HS-5 (cell line): ENCODE measurements at places on chromosomes 1 and 21.
A peak's percentile ranks its signal among the peaks of the same experiment; 100 is the strongest.

GRCh38 chr1:5980314-5981008 is 11.8 kb downstream of the NPHP4 start:
- no peak for DNase-seq

- no peak for DNase-seq
Observed at GRCh38 chr1:43879996-43880395, 53.6 kb upstream of the ARTN start.

- no peak for DNase-seq
Observed at GRCh38 chr1:110207831-110208230, 2.3 kb upstream of the KCNC4 start.

- DNase-seq = no peak
Observed at GRCh38 chr1:241440904-241441303, 78.7 kb downstream of the FH start.

- no peak for DNase-seq
Observed at GRCh38 chr21:32143241-32143939, 135.5 kb downstream of the MIS18A start.

DNA sequence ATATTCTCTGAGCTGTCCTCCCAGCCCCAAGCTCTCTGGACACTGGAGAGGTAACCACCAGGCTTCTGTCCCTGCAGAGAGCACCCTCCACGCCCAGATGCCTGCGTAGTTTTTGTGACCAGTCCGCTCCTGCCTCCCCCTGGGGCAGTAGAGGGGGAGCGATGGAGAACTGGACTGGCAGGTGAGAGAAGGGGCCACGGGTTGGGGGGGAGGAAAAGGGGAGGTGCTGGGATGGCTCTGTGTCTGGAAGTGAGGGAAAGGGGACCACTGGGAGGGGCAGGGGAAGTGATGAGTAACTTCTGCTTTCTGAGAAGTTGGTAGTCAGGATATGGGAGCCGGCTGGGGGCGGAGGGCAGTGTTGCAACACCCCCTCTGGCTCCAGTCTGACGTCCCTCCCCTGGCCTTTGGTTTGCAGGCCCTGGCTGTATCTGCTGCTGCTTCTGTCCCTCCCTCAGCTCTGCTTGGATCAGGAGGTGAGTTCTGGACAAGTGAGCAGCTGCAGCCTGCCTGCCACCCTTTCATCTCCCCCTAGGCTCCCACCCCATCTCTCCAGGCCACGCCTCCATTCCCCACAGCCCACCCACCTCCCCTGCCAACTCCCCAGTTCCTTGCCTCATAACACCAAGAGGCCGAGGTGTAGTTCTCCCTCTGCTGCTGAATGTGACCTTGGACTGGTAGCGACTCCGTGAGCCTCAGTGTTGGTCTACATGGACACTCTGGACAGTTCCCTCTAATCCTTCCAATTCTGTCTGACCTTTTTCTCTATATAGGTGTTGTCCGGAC is 3.1 kb downstream of the ADAMTSL4 start:
- DNase-seq = no peak

DNA sequence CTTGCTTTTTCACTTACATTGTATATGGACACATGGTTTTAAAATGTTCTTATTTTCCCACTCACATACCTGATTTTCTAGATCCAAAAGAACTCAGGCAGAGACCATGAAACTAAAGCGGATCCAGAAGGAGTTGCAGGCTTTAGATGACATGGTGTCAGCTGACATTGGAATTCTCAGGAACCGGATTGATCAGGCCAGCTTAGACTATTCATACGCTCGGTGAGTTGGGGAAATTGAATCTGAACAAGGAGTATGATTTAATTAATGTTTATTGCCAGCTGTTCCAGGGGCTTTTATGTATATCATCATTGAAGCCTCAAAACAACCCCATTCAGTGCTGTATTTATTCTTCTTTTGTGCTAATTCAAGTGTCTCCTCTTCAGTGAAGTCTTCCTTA is 12.7 kb downstream of the GORAB start:
- DNase-seq = no peak

DNA sequence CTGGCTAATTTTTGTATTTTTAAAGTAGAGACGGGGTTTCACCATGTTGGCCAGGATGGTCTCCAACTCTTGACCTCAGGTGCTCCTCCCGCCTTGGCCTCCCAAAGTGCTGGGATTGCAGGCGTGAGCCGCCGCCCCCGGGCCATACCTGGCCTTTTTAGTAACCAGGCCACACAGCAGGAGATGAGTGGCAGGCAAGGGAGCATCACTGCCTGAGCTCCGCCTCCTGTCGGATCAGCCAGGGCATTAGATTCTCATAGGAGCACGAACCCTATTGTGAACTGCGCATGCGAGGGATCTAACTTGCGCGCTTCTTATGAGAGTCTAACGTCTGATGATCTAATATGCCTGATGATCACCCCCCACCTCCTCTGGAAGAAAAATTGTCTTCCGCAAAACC is 308.7 kb upstream of the PRMT6 start:
- DNase-seq = no peak

GRCh38 chr1:167747988-167748387 is 26.2 kb downstream of the MPZL1 start:
- DNase-seq = no peak

- no peak for DNase-seq
Observed at GRCh38 chr1:65229754-65230339, 79.5 kb upstream of the DNAJC6 start.

GRCh38 chr1:185300152-185300551 is 16.9 kb downstream of the IVNS1ABP start:
- no peak for DNase-seq

GRCh38 chr1:83500531-83500930 is 498.4 kb downstream of the TTLL7 start:
- no peak for DNase-seq

DNA sequence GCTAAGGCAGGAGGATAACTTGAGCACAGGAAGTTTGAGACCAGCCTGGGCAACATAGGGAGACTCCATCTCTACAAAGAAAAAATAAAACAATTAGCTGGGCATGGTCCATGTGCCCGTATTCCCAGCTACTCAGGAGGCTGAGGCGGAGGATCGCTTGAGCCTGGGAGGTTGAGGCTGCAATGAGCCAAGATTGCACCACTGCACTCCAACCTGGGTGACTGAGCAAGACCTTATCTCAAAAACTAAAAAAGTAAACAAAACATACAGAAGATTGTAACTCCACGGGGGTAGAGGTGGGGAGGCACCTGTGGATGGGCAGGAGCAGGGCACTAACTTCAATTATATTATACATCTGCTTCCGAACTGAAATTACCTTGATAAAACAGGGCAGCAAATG is 4.6 kb downstream of the S100B start:
- DNase-seq = no peak

GRCh38 chr1:4020449-4020848 is 120.4 kb upstream of the C1orf174 start:
- DNase-seq = no peak

GRCh38 chr1:89949991-89950624 is 44.8 kb upstream of the ZNF326 start:
- no peak for DNase-seq

- no peak for DNase-seq
Observed at GRCh38 chr1:167198518-167199133, 22.1 kb upstream of the POU2F1 start.

- no peak for DNase-seq
Observed at GRCh38 chr1:161420763-161421455, 53.2 kb upstream of the CFAP126 start.

DNA sequence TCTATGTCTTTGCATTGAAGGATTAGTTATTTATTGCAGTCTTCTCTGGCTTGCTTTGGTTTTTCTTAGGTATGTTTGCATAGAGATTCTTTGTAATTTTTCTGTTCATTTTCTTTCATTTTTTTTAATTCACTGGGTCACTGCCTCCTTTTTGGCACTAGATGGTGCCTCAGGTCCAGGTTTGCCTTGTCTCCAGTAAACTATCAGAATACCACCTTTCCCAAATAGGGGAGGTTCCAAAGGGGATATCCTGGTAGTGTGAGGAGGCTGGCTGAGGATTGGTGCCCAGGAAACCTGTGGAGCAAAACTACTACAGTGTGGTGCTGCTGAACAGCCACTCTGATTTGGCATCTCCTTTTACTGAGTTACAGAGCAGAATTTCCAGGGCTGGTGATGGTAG is 257.1 kb downstream of the KCTD3 start:
- no peak for DNase-seq

GRCh38 chr1:204834752-204835151 is 35.9 kb upstream of the NFASC start:
- no peak for DNase-seq

GRCh38 chr1:53409233-53409632 is 50.0 kb upstream of the DMRTB1 start:
- no peak for DNase-seq

DNA sequence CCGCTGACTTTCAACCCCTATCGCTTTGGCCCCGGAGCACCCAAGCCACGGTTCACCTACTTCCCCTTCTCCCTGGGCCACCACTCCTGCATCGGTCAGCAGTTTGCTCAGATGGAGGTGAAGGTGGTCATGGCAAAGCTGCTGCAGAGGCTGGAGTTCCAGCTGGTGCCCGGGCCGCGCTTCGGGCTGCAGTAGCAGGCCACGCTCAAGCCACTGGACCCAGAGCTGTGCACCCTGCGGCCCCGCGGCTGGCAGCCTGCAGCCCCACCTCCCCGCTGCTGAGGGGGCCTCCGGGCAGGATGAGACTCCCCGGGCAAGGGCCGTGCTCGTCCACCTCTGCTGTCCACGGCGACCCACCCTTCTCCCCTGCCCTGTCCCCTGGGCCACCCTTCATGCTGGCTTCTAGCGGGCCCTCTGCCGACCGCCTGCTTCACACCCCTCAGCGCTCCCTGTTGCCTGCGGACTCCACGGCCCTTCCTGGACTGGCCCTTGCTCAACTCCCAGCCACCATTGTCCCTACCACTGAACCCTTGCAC is 92.2 kb upstream of the TRABD2B start:
- DNase-seq = no peak

- DNase-seq = no peak
Observed at GRCh38 chr1:23922321-23922943, 9.3 kb upstream of the CNR2 start.

DNA sequence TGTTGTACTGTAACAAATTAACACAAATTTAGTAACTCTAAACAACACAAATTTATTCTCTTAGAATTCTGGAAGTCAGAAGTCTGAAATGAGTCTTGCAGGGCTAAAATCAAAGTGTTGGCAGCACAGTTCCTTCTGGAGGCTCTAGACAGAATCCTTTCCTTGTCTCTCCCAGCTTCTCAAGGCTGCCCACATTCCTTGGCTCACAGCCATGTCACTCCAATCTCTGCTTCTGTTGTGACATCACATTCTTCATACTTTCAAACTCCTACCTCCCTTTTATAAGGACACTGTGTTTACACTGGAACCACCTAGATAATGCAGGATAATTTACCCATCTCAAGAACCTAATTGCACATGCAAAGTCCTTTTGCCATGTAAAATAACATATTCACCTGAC is 225.0 kb upstream of the PRMT6 start:
- no peak for DNase-seq

DNA sequence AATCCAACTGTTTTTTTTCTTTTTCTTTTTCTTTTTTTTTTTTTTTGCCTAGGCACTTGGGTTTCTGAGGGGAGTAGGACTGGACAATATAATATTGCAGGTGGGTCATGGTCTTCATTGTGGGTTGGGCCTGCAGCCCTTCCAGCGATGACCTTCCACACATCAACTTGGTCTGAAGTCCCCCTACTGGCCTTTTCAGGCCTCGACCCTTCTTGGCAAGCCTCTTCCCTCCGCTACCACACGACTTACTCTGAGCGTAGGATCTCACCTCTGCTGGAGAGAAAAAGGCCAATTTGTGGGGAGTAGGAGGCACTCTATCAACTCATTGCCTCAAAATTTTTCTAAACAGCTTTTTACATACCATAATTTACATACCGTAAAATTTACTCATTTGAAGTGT is 51.1 kb upstream of the GRIK3 start:
- no peak for DNase-seq

DNA sequence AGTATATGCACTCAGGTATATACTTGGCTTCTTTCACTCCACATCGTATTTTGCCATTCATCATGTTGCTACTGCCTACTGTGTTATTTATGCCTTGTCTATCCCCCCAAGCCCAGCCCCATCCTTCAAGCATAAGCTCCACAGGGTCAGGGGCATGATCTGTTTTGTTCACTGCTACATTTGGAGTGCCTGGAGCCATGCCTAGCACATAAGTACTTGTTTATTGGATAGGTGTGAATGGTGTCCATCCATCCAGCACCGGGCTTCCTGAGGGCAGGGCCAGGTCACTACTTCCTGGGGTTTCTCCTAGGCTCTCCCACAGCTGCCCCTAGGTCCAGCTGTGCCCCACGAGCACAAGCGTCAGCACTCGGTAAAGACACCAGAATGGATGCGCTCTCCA is 289.0 kb upstream of the VAMP3 start:
- no peak for DNase-seq

DNA sequence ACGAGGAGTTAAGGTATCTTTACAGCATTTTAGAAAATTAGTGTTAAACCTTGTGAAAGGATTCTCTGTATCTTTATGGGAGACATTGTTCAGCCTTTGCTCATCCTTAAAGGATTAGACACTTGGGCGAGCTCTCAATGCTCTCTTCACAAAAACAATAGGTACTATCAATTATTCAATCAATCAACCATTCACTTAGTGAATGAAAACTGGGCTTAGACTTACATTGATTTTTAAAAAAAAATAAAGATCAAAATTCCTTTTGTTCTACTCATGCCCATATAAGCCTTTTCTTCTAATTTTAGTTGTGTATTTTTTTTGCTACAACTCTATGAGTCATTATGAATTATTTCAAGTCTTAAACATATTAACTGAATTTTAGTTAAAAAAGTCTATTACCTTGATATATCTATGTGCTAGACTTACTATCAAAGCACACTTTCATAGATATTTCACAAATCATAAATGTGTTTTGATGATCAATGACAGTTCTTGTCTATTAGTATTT is 181.2 kb downstream of the DPYD start:
- DNase-seq = no peak

- no peak for DNase-seq
Observed at GRCh38 chr1:173454966-173455524, 22.1 kb upstream of the PRDX6 start.

- no peak for DNase-seq
Observed at GRCh38 chr1:68276448-68276847, 44.1 kb upstream of the WLS start.

GRCh38 chr1:44144962-44145756 is 3.7 kb upstream of the KLF18 start:
- peak; percentile 16 for DNase-seq

DNA sequence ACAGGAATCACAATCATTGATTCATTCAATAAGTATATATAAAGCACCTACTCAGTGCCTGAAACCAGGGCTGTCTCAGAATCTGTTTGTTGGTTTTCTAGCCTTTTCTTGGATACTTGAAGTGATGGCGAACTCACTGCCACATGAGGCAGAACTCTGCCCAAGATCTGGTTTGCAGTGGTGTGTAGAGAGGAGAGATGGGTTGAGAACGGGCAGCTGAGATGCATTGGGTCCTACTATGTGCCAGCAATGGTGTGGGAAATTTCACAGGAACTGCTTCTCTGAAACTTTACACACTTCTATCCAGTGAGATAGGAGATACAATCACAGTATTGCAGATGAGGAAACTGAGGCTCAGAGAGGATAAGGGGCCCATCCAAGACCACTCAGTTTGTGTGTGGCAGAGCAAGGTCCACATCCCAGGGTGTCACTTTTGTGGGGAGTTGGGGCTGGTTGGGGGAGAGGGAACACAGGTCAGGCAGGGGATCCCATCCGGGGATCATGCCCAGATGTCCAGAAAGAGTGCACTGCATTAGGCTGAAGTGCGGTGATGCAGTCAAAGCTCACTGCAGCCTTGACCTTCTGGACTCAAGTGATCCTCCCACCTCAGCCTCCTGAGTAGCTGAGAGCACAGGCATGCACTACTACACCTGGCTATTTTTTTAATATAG is 83.7 kb upstream of the IFFO2 start:
- DNase-seq = no peak
